Naive thymus-derived CD8-positive, alpha-beta T cell (primary cell): ENCODE measurements at places on chromosomes 13 and 19. TPM values are rescaled to one million over a fixed set of nuclear protein-coding genes. Genes with fewer than 3 reads are reported as not detected.

SPACA4 gene
- total RNA-seq = not detected

CD209 gene
- total RNA-seq = 0.11 TPM

KIR2DL4 gene
- total RNA-seq = not detected

ZNF180 gene
- 15.6 TPM for total RNA-seq

ZNF8 gene
- total RNA-seq = 12.9 TPM

PDX1 gene
- not detected for total RNA-seq

INSL3 gene
- total RNA-seq = 3.6 TPM

ZNF587B gene
- 29.1 TPM for total RNA-seq

ERICH4 gene
- total RNA-seq = not detected

MUC16 gene
- not detected for total RNA-seq

PRTN3 gene
- total RNA-seq = not detected

BST2 gene
- 45.0 TPM for total RNA-seq

TPTE2 gene
- total RNA-seq = not detected

PEX11G gene
- 0.88 TPM for total RNA-seq

KEAP1 gene
- 35.2 TPM for total RNA-seq

C19orf67 gene
- total RNA-seq = not detected

BEST2 gene
- not detected for total RNA-seq

SCN1B gene
- total RNA-seq = 1.6 TPM

NLRP11 gene
- not detected for total RNA-seq

TNFRSF19 gene
- 0.16 TPM for total RNA-seq

- no peak for DNase-seq
Measured at GRCh38 chr19:4794971-4795370, 3.4 kb downstream of the FEM1A start.

GRCh38 chr13:50370303-50370950 lies 355.2 kb downstream of the KCNRG start:
- DNase-seq = no peak

DNA sequence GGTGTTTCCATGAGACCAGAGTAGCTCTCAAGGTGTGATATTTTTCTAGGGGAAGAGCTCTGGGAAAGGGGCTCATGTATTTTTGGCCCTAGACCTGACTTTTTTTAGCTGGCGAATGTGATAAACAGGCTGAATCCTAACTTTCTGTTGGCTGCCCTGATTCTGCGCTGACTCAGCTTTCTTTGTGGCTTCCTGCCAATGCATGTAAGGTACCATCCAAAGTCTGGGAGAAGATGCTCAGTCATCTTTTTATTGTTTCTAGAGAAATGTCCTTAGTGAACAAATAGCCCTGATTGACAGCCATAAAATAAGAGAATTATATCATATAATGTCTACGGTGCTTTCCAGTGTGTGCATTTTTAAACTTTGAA lies 113.6 kb upstream of the MBNL2 start:
- DNase-seq = no peak

GRCh38 chr13:109166804-109167203 lies 537.4 kb downstream of the MYO16 start:
- DNase-seq = no peak

GRCh38 chr19:49231389-49231788 lies 73.8 kb downstream of the TRPM4 start:
- DNase-seq = no peak

- no peak for DNase-seq
Measured at GRCh38 chr13:19861762-19862161, 1.7 kb downstream of the ZMYM5 start.

- DNase-seq = no peak
Measured at GRCh38 chr13:98738213-98738612, 14.3 kb downstream of the SLC15A1 start.

DNA sequence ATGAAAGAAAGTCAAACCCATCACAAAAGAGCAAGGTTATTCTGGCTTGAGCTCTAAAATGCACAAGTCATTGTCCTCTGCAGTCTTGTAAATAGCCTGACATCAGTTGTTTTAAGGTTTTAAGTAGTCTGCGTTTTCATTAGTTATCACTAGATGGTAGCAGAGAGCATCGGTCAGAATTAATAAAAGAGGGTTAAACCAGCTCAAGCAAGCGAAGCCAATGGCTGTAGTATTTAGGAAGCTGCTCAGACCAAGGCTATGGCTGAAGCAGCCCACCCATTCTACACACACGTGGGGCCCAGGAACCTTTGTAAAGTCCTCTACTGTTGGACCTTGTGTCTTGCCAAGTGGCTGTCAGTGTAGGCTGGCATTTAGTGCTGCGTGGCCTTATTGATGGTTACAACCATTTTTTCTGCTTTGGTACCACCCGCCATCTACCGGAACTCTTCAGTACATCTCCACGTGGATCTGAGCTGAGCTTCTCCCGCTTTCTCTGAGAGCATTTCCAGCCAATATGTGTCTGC lies 13.3 kb upstream of the ZNF57 start:
- DNase-seq = no peak

DNA sequence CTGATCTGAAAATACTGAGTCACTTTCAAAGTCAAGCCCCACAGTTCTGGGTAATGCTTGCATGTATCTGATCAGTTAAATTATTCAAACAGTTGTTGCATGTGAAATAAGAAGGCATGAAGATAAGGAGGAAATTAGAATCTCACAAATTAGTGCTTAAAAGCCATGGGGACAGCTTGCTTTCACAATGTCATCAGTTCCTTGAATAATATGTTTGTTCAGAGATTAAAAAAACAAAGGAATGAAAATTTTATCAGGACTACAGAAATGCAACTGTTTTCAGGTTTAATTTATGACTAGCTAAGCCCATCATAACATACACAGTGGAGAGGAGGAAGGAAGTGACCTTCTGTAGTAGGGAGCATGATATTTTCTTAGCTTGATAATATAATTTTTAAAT lies 150.1 kb downstream of the OXGR1 start:
- no peak for DNase-seq

- DNase-seq = no peak
Measured at GRCh38 chr13:74102691-74103090, 31.5 kb downstream of the KLF12 start.

- DNase-seq = no peak
Measured at GRCh38 chr13:31733647-31734046, 5.7 kb upstream of the RXFP2 start.

GRCh38 chr13:40163066-40164000 lies 503.1 kb downstream of the FOXO1 start:
- no peak for DNase-seq

DNA sequence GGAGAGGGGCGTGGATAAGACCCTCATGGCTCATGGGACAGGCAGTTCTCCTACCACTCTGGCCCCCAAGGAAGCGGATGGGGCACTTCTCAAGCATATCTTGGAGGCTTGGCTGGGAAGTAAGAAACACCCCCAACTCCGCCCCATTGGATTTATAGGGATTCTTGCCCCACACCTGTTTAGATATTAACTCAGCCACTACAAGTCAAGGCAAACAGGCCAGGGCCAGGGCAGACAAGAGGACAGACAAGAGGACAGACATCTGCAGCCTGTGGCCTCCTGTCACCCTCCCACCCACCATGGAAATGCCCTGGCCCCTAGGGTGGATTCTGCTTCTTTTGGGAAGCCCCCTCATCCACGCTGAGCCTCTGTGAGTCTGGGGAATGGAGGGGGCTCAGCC lies 24.1 kb downstream of the RDH8 start:
- DNase-seq = no peak

- DNase-seq = no peak
Measured at GRCh38 chr13:43933378-43933777, 53.7 kb downstream of the LACC1 start.

DNA sequence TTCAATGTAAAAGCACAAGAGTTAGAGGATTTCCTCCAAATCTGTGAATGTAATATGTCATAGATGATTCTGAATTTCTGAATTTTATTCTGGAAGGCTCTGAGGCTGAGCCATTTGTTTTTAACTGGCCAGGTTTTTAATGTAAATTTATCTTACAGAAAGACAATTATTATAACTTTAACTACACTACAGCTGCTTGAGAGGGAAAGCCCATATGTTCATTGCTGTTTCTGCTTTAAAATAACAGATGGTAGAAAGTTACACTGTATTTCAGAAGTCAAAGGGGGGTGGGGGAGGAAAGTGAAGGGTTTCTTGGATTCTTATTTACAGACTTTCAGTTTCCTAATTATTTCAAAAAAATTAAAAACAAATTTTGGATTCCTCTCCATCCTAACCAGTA lies 62.8 kb downstream of the DNAJC15 start:
- DNase-seq = no peak

GRCh38 chr13:51364404-51365008 lies 25.0 kb downstream of the SERPINE3 start:
- DNase-seq = no peak

DNA sequence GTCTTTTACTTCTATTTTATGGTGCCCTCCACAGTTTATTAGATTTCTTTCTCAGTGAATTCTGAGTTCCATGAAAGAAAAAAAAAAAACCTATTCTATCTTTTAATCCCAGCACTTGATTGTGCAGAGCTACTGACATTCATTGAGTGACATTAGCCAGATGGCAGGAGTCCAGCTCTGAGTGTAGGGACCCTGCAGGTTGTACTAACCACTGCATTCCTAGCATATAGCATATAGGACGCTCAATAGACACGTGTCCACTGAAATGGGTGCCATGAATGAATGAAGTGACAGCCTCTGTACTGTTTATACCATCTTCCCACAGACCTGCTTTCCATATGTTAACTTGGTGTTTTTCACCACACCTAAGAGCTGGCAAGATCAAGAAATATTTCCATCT lies 206.3 kb downstream of the RAP2A start:
- DNase-seq = no peak

- DNase-seq = no peak
Measured at GRCh38 chr13:41246969-41247680, 16.3 kb downstream of the MTRF1 start.

DNA sequence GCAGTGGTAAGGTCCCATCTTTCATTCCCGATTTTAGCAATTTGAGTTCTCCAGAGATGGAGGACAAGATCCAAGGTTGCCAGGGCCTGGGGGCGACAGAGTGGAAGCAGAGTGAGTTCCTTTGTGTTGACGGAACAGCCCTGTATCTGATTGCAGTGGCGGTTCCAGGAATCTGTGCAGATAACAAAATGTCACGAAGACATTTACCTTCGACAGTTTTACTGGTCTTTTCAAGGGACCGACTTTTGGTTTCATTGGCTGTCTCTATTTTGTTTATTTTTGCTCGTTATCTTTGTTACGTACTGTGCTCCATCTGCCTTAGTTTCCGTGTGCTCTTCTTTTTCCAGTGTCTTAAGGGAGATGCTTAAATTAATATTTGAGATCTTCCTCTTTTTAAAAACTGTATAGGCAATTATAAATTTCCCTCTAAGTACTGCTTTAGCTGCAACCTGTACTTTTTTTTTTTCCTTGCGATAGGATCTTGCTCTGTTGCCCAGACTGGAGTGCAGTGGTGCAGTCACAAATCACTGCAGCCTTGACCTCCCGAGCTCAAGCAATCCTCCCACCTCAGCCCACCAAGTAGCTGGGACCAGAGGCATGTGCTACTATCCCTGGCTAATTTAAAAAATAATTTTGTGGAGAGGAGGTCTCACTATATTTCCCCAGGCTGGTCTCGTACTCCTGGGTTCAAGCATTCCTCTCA lies 23.2 kb downstream of the KDM4B start:
- no peak for DNase-seq

- DNase-seq = no peak
Measured at GRCh38 chr13:51044023-51044665, 66.9 kb downstream of the C13orf42 start.

DNA sequence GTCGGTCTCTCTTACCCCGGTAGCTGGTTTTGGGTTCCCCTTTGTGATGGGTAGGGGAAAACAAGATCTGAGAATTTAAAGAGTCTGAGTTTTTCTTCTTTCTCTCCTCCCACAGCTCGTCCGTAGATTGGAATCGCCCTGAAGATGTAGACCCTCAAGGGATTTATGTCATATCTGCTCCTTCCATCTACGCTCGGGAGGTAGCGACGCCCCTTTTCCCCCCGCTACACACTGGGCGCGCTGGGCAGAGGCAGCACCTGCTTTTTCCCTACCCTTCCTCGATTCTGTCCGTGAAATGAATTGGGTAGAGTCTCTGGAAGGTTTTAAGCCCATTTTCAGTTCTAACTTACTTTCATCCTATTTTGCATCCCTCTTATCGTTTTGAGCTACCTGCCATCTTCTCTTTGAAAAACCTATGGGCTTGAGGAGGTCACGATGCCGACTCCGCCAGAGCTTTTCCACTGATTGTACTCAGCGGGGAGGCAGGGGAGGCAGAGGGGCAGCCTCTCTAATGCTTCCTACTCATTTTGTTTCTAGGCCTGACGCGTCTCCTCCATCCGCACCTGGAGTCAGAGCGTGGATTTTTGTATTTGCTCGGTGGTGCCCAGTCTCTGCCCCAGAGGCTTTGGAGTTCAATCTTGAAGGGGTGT lies 7.1 kb upstream of the SELENOV start:
- no peak for DNase-seq

GRCh38 chr13:93146584-93147297 lies 79.9 kb upstream of the GPC6 start:
- no peak for DNase-seq

DNA sequence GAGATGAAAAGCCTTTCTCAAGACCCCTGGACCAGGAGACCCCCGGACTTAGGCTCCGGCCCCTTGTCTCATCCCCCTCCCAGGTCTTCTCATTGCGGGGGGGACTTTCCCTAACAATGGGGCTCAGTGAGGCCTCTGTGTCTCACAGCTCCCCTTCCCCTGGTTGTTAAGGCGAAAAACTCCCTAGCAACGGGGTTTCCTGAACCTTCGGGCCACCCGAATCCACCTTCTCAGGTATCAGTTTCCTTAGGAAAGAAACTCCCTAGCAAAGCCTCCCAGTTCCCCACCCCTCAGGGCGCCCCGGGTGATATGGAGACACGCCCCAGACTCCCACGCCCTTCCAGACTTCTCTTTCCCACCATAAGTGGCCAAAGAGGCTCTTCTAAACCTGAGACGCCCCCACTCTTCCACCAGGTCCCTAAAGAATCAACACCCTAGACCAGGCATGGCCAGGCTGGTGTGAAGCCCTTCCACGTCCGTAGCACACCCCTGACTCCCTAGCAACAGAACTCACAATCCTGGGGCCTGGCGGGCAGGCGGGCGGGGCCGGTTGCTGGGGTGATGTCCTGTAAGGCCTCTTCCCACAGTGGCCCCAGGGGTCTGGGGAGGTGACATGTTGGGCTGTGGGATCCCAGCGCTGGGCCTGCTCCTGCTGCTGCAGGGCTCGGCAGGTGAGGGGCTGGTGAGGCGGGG lies at the start of gene TMEM190:
Gene TMEM190 (plus strand): TSS at position 586 of the 693 bp plus-strand sequence. CDS start 28 bp downstream, at position 614.
- DNase-seq = no peak

- no peak for DNase-seq
Measured at GRCh38 chr19:45919678-45920077, 5.1 kb upstream of the NANOS2 start.

- DNase-seq = no peak
Measured at GRCh38 chr19:1665565-1666047, 13.2 kb upstream of the TCF3 start.

- DNase-seq = no peak
Measured at GRCh38 chr13:25252225-25252624, 35.1 kb downstream of the MTMR6 start.

DNA sequence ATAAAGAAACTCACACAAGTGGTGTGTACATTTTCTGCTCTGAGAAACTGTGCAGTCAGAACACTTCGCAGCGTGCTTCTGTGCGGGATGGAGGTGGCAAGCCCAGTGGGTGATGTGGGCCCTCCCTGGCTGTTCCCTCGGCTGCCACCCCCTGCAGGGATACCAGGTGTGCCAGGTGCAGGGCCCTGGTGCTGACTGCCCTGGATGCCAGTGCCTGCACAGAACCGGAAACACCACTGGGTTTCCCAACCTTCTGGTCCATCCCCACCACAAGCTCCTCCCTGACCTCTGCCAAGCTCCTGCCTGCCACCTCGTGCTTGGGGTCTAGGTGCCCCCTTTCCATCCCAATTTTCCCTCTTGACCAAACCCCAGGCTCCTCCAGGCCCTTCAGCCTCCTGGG lies 81.9 kb upstream of the MCF2L start:
- no peak for DNase-seq
